ENCODE measurements at places on chromosomes 2 and 18.

DNA sequence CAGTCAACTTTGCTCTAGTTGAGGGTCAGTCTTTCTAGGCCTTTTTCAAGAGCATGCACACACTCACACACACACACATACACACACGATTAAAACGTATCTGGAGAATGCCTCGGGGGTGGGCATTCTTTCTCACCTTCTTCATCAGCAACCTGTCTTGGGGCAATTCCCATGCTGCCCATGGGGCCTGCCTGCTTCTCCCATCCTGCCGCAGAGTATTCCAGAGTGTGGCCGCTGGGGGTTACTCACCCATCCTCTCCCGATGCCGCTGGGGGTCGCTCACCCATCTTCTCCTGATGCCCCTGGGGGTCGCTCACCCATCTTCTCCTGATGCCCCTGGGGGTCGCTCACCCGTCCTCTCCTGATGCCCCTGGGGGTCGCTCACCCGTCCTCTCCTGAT lies 10.8 kb upstream of the ALLC start:
- DNase-seq, result no peak

DNA sequence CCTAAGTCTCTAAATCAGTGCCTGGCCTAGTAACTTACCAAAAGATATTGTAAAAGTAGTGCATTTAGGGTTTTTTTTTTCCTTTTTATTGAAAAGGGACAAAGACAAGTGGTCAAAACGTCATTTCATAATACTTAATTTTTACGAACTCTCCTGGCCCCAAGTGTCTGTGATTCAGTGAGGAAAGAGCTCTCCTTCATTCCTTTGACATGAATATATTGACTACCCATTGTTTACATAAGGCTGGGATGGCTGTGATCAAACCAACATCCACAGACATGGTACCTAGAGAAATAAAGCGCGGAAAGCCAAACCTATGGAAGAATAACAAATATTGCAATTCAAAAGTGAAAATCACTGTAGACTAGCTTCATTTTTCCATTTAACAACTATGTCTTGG lies 198.4 kb downstream of the BABAM2 start:
- no peak for DNase-seq

GRCh38 chr18:74715865-74716712 lies 118.4 kb downstream of the ZNF407 start:
- no peak for DNase-seq

DNA sequence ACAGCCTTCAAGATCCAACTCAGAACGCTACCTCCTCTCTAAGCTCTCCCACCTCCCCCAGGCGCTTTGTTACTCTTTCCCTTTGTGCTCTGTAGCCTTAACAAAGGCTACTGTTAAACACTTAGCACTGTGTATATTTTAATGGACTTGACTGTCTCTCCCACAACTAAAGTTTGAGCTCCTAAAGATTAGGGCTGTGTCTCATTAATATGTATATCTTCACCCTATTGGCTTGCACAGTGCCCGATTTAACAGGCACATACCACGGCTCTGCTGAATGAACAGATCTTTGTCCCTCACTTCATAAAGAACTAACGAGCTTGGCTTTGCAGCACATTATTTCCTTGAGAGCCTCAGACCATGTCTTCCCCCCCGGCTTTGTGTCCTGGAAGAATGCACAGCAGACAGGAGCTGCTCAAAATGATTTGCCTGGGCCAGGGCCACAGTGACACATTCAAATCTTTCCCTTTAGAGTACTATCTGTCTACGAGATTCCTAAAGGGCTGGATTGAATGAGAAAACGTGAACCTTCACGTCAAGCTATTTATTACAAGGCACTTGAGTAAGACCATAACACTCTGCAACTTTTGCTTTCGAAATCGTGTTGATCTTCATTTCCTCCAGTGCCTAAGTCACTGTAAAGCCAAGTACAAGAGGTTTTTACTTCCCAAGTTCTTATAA lies 22.1 kb downstream of the ABHD3 start:
- peak; percentile 56 for DNase-seq

- no peak for DNase-seq
Measured at GRCh38 chr2:57696016-57696415, 350.6 kb upstream of the VRK2 start.

DNA sequence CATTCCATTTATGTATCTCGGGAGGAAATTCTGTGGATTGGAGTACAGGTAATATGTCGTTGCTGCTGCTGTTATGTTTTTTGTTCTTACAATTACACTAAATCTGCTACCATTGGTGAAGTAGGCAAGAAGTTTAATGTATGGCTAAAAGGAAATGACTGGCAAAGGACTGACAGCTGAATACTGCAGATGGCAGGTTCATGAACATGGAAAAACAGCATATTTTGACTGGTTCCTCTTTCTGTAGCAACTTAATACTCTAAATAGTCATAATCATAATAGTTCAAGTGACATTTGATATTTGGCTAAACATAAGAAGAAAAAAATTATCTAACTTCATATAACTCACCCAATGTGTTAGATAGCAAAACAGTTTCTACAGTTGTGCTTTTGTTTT lies 84.5 kb upstream of the PGAP1 start:
- DNase-seq, result no peak

DNA sequence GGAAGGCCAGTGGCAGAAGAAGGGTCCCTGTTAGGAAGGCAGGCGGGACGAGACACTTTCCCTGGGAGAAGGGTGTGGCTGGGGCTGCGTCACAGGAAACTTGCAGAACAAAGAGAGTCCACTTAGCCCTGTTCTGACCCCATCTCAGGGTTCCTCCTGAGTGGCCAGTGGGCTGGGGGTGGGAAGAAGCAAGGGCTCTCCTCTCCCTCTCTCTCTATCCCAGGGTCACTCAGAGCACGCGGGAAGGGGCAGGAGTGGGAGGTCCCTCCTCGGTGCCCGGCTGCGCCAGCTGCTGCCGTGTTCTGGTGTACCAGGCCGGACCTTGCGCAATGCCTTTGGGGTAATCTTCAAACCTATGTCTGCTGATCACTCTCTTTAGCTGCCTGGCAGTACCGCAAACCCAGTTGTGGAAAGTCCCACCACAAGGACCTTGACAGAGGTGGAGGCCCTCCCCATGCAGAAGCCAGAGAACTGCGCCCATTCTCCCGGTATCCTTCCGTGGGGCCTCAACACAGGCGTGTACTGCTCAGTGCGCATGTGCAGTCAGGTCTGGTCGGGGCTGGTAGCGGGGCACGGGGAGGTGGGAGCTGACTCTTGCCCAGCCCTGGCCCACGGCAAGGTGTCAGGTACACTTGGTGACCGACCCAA lies 47.8 kb upstream of the ST3GAL5 start:
- no peak for DNase-seq

- no peak for DNase-seq
Measured at GRCh38 chr2:190802129-190802528, 78.5 kb upstream of the GLS start.

DNA sequence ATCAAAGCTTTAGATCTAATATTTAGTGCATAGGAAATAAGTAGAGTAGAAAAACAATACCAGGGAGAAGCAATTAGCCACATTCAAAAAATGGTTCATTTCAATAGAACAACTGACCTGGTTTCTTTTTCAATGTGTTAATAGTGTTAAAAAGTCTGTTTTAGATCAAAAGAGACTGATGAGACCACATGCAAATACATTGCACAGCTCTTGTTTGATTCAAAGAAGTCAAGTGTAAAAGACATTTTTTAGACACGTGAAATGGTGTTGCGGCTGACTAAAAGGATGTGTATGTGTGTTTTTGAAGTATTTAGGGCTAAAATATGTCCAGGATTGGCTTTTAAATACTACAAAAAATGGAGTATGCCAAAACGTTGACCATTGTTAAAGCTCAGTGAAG lies 1.2 kb upstream of the AOX1 start:
- DNase-seq, result no peak

GRCh38 chr2:134671513-134671912 lies 47.3 kb downstream of the TMEM163 start:
- DNase-seq, result no peak

DNA sequence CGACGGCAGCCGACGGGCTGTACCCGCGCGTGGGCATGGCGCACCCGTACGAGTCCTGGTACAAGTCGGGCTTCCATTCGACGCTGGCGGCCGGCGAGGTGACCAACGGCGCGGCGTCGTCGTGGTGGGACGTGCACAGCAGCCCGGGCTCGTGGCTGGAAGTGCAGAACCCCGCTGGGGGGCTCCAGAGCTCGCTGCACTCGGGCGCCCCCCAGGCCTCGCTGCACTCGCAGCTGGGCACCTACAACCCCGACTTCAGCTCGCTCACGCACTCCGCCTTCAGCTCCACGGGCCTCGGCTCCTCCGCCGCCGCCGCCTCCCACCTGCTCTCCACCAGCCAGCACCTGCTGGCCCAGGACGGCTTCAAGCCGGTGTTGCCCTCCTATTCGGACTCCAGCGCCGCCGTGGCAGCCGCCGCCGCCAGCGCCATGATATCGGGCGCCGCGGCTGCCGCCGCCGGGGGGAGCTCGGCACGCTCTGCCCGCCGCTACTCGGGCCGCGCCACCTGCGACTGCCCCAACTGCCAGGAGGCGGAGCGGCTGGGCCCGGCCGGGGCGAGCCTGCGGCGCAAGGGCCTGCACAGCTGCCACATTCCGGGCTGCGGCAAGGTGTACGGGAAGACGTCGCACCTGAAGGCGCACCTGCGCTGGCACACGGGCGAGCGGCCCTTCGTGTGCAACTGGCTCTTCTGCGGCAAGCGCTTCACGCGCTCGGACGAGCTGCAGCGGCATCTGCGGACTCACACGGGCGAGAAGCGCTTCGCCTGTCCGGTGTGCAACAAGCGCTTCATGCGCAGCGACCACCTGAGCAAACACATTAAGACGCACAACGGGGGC lies 2.0 kb downstream of the SP9 start:
- no peak for DNase-seq

- no peak for DNase-seq
Measured at GRCh38 chr18:38972571-38972970, 1407.0 kb upstream of the CELF4 start.

DNA sequence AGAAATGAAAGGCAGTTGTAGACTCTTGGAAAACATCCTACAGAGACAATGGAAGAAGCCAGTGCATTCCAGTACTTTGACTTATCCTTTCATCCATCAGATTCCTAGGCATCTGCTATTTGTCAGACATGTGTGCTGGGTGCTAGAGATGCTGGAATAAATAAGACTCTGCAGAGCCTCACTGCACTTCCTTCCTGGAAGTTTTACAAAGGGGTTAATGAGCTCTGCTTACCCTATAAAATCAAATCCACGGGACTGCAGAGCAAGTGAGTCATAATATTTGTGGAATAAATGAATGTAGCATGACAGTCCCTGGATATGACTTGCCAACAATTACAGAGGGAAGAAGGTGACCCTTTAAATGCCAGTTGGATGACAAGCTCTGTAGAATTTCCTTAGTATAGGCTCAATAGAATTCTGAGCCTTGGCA lies 52.7 kb upstream of the NPAS2 start:
- no peak for DNase-seq

DNA sequence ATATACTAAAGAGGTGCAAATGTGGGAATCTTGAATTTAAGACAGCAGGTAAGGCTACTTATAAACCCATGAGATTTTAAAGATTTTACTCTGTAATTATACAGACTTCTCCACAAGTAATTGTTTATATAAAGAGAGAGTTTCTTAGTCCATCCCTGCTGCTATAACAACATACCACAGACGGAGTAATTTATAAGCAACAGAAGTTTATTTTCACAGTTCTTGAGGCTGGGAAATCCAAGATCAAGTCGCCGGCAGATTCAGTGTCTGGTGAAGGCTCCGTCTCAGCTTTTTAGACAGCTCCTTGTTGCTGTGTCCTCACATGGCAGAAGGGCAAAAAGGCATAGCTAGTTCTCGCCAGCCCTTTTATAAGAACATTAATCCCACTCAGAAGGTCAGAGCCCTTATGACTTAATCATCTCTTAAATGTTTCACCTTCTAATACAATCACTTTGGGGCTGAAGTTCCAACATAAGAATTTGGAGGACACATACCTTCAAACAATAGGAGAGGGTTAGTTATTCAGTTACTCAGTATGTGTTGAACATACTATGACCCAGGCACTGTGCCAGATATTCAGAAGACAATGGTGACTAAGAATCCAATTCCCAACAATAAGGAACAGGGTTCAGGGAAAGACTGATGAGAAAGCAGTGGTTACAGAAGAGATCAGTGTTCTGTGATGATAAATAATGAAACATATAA lies 466.0 kb downstream of the RIT2 start:
- DNase-seq, result no peak

DNA sequence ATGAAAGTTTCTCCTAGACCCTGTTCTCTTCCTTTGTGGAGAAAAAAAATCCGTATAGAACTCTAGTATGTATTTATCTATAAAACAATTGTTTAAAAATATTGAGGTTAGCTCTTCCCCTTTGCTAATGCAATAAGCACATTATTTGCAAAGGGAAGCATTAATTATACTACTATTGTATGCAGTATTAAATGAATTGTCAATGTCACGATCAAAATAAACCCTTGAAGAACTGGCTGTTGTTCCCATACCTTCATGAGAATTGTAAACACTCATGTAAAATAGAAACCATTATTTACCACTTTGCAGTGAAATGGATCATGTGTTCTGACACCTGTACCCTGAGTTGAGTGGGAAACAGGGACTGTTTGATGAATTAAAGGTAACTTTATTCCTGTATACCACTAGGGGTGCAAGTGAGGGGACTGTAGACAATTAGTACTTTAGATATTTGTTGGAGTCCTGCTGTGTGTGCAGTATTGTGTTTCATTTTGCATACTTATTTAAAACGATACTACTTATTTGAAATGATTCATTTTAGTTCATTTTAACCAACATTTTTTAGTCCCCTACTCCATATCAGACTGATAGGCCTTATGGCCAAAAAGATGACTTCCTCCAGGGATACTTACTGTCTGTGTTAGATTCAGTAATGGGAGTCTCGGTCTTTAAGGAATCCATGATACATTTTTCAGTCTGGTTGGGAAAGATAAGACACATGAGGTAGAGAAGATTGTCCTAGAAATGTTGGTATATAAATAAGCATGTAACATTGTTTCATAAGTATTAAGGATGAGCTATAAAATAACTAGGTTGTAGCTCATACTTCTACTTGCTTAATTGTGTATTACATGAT lies 7.9 kb downstream of the PKP4 start:
- no peak for DNase-seq

DNA sequence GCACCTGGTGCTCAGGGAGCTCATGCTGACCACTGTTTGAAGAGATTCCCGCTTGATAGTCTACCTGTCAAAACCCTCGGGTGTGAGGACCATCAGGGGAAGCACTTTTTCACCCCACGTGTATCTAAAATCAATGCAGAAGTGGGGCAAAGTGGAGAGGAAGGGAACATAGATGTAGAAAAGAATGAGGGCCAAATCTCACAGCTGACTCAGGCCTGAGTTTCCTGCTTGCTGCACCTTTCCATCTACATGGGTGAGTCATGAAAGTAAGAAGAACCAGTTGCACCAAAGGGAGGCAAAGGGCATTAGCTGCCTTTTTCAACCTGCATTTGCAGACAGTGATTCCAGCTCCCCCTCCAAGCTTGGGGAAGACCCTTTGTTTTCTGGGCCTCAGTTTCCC lies 100.2 kb upstream of the MYCN start:
- DNase-seq, result no peak

All from renal pelvis (tissue), 12 donors.